ENCODE measurements at places on chromosomes 6 and 20. TPM values are rescaled to one million over a fixed set of nuclear protein-coding genes. Genes with fewer than 3 reads are reported as not detected.

Gene OR2J3
- not detected for total RNA-seq

Gene ADISSP
- total RNA-seq: 23.5 TPM

Gene MACROD2
- total RNA-seq: 1.0 TPM

Gene APOM
- total RNA-seq: 1.0 TPM

Gene ERVFRD-1
- total RNA-seq: not detected

Gene LEMD2
- total RNA-seq: 51.9 TPM

Gene ME1
- total RNA-seq: 22.1 TPM

Gene ERMARD
- 21.3 TPM for total RNA-seq

Gene ZBTB2
- 12.2 TPM for total RNA-seq

Gene ENPP1
- 13.1 TPM for total RNA-seq

Gene TSPYL1
- 83.0 TPM for total RNA-seq

DNA sequence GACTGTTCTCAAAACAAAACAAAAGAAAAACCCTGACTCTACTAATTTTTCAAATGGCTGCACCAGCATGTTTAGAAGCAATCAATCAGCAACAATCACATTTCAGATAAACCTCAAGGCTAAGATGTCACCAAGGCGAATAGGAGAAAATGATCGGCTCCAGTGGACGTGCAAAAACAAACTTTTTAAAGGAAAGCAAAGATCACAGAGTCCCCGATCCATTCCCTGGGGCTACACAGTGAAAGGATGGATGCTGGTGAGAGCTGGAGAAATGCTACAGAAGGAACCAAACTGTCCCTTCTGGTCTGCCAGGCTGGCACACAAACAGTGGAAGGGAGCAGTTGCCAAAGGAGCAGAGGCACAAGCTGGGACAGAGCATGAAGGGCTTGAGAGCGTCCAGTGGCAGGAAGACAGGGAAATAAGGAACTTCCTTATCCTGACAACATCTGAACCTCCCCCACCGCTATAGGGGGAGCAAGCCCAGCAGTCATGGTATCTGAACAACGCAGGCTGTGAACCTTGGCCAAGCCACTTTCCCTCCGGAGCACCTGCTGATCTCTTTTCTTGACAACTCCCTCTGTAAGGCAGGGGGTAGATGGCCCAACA, 73.7 kb upstream of the HIVEP1 start:
- DNase-seq: no peak

GRCh38 chr6:74256781-74257180, 560.8 kb downstream of the CD109 start:
- DNase-seq: no peak

- no peak for DNase-seq
Observed at GRCh38 chr6:109253366-109253765, 128.9 kb downstream of the CD164 start.

DNA sequence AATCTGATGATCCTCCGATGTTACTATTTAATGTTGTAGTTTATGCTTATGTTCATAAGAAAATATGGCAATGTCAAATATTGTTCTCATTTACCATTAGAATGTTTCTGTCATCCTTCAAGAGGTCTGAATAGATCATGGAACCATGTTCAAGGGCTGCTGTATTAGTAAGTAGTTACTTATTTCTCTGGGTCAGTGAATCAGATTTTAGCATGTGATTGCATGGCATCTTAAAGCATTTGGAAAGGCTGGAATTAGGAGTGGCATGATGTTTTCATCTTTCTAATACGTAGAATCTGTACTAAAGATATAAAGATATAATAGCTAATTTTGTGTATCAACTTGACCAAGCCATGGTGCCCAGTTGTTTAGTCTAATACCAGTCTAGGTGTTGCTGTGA, 40.5 kb upstream of the NKX2-4 start:
- peak; percentile 11 for DNase-seq

DNA sequence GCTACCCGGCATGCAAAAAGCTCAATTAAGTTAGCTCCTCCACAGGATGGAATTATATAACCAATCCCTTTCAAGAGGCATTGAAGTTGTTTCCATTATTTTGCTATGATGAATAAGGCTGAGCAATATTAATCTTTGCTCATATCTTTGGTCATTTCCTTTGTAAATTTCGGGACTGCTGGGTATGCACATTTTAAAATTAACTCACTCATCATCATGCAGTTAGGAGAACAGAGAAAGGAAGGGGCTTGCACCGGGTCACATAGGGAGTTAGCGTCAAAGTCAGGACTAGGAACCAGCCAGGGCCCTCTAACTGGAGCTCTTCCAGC, 430 bp upstream of the FAM110A start:
- no peak for DNase-seq

DNA sequence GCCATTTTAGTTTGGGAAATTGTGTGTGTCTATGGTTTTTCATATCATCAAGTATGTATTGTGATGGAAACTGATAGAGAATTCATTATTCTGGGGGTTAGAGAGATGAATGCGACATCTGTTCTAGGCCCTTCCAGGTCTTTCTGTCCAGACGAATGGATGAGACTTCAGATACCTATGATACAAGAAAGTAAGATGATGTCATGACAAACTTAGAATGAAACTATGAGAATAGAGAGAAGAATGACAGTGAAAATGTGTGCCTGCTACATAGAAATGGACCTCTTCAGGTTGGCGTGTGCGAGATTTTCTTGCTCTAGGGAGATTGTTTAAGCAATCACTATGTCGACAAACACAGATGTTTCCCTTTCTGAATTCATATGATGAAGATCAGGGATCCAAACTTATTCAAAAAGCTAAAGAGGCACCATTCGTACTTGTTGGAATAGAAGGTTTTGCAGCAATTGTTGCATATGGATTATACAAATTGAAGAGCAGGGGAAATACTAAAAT, 76.1 kb downstream of the SCAND1 start:
- DNase-seq: no peak

DNA sequence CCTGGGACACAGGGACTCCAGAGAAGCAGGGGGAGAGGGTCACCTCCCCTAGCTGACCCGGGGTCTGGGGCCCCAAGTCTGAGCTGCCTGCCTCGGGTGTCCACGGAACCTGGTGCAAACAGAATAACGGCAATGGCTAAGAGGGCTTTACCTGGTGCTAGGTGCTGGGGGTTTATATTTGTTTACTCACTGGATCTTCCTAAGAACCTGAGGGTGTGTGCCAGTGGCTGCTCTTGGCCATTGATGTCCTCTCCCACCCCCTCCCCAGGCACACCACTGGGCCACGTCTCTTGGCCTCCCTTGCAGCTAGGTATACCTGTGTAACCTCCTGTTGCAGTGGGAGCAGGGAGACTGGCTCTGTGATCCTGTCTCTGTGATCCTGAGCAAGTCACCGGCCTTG, 157.9 kb upstream of the MLN start:
- no peak for DNase-seq

- DNase-seq: peak; percentile 84
Observed at GRCh38 chr6:132931936-132932514, 117.7 kb downstream of the RPS12 start.

- DNase-seq: no peak
Observed at GRCh38 chr6:130116273-130116672, 97.9 kb downstream of the L3MBTL3 start.

DNA sequence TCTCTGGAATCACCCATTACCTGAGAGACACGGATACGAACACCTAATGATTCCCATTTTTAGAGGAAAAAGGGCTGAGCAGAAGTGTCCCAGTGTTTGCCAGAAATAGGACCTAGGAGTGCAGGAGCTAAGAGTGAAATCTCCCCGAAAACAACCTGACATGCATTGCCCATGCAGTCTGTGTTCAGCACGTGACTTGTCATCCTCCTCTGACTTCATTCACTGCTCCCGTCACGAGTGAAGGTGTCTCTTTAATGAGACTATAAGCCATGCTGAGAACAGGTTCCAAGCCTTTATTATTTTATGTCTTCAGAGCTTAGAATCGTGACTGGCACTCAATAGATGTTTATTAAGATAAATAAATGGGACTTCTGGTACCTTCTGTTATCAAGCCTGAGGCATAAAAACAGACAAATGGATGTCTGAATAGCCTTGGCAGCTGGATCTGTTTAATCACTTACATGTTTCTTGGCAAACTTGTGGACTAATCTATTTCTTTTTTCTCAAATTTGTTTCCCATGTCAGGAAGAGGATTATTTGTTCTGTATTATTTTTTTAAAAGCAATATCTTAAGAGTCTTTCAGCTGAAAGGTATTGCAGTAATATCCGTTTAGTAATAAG, 3.7 kb upstream of the MLIP start:
- no peak for DNase-seq

GRCh38 chr6:148776321-148777308, 29.8 kb downstream of the UST start:
- peak; percentile 86 for DNase-seq

- DNase-seq: no peak
Observed at GRCh38 chr6:3356824-3357420, 98.2 kb downstream of the PSMG4 start.

- DNase-seq: no peak
Observed at GRCh38 chr6:75213732-75214131, 7.9 kb upstream of the COL12A1 start.

DNA sequence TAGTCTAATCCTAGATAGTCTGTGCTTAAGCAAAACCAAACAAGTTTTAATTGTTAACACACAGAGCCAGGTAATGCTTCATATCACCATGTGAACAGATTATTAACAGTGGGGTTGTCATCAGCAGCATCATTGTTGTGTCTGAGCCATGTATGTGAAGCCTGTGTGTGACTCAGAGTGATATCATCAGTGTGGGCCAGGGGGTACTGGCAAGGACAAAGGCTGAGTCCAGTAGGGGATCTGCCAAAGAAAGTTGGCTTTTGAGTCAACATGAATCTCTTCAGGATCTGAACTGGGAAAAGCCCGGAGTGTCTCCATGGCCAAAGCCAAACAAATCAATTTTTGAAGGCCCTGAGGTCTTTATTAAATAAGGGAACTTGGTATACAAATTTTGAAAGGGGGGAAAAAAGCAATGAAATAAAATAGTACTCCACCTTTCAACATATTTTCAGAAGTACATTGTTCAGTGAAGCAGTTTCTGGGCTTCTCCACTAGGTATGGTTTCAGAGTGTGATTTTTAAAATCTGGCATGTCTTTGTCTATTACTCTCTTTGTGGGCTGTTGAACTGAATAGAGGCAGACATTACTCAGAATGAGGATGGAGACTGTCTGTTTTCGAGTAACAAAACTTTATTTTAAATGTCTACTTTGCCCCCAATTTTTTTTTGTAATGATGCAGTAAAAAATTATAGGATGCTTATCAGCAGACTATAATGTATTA, 444.2 kb upstream of the JAG1 start:
- peak; percentile 95 for DNase-seq

- peak; percentile 87 for DNase-seq
Observed at GRCh38 chr20:13017883-13018535, 9.2 kb downstream of the SPTLC3 start.

DNA sequence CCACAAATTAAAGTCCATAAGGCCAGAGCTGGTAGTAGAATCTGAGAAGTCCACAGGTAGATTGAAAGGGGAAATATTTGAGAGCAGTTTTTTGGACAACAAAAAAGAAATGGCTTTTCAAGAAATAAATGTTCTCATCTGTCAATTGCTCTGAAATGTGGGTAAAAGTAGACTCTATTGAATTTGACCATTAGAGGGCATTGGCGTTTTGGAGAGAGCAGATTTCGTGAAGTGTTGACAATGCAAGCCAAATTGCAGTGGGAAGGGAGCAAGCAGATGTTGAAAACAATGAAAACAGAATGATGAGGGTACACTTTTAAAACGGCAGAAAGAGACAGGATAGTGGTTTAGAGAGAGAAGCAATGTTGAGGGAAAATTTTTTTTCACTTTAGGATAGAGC, 149.1 kb upstream of the FAM83B start:
- no peak for DNase-seq

GRCh38 chr6:155521719-155522118, 66.1 kb upstream of the NOX3 start:
- DNase-seq: no peak

DNA sequence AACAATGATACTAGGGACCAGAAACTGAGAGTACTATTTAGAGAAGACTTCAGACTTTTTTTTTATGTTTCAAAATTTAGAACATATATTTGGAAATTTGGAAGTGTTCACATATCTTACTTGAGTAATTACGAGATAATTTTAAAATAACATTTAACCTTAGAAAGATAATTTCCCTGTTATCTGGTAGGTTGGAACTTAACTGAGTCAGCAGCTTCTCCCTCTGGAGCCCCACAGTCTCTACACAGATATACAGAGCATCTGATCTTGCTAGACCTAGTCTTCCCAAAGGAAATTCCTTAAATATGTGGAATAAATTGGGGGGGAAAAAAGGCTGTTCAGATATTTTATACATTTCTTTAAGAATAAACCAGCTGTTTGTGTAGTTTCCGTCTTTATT, 48.6 kb downstream of the TSPYL4 start:
- DNase-seq: no peak

GRCh38 chr20:41786158-41786557, 168.0 kb upstream of the CHD6 start:
- DNase-seq: peak; percentile 4

GRCh38 chr6:24997905-24998304, 62.1 kb upstream of the RIPOR2 start:
- no peak for DNase-seq

DNA sequence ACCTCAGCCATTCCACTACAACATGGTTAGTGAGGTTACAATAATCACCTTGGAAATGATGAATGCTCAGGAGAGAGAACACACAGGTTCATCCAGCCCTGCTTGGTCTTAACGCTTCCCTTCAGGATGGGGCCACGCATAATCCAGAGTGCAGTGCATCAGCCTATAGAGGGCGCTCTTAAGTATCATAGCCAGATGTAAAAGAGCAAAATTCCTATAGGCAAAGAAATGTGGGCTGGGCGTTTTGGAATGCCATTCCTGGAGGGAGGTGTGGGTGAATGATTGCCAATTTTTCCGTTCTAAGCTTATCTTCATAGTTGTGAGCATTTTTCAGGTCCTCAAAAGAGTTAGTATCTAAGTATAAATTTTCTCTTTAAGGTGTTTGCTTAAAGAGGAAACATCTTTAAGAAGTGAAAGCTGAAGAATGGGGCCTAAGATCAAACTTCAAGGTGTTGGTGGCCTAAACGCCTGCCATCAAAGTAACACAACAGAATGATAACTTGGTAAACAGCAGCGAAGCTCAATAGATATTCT, 1.8 kb downstream of the RIPOR2 start:
- DNase-seq: no peak

- no peak for DNase-seq
Observed at GRCh38 chr6:30447237-30447636, 42.1 kb upstream of the HLA-E start.

- peak; percentile 92 for DNase-seq
Observed at GRCh38 chr6:142374965-142375733, 73.3 kb downstream of the ADGRG6 start.

Data from fibroblast of lung (primary cell).